ENCODE measurements at places on chromosomes 2 and 18.

- no peak for DNase-seq
Measured at GRCh38 chr18:62030091-62030985, 137.5 kb upstream of the RNF152 start.

- DNase-seq = no peak
Measured at GRCh38 chr18:58338141-58338540, 290.8 kb downstream of the ALPK2 start.

DNA sequence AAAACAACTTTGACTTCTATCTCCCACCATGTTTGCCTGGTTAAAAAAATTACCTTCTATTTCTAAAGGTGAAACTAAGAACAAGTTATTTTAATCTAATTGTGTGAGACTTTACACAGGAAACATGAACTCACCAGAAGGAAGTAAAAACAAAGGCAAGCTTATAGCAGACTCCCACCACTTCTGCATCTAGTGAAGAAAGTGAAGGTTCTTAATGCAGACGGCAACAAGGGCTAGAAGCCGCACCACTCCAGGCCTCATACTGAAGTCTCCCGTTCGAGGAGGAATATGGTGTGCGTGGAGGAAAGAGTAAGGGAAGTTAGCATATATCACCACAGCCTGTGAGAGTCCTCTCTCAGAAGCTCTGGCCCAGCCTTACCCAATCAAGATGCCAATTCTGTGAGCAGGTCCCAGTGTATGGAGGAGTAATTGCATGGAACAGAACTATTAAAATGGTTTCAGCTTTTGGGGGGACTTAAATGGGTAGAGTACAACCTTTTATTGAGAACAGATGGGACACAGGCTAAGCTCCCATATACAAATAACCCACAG is 958.7 kb downstream of the BCL11A start:
- no peak for DNase-seq

DNA sequence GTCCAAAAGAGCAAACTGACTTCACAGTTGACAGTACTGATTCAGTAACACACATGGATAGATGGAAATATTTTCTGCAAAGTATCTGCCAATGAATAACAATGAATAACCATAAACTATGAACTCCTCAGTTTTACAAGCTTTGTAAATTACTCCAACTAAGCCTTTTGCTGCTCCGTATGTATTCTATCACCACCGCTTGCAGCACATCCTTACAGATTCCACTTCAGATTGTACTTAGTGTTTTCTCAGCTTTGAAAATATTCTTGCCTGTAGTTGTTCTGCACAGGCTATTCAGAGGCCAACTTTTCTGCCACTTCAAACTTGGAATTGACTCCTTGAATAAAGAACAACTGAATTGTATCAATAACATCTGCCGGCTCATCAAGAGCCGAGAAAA is 36.2 kb downstream of the TLK1 start:
- DNase-seq = no peak

DNA sequence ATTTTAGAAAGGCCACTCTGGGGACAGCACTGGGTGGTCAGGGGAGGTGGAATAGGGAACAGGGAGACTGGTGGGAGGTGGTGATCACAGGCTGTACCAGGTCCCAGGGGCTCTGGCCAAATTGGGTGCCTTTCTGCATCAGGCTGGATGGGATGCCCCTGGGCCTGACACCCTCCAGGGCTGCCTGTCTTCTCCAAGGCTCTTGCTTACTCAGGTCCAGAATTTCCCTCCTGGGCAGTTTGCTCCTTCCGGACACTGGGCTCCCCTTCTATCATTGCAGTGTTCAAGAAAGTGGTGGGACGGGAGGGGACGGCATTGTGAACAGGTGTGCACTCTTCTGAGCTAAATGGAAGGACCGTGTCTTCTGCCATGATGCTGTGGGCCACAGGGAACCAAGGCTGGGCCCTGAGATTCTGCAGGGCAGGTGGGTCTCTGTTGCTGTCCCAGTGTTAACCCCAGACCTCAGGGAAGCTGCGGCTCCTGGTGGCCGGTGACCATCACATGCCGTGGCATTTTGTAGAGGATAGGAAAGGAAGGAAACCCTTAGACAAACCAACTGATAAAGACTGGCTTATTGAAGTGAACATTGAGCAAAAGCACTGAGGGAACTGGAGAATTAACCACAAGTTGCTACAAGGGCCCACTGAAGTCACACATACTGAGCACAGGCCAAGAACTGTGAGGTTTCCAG is 93.7 kb upstream of the HS6ST1 start:
- DNase-seq = no peak

DNA sequence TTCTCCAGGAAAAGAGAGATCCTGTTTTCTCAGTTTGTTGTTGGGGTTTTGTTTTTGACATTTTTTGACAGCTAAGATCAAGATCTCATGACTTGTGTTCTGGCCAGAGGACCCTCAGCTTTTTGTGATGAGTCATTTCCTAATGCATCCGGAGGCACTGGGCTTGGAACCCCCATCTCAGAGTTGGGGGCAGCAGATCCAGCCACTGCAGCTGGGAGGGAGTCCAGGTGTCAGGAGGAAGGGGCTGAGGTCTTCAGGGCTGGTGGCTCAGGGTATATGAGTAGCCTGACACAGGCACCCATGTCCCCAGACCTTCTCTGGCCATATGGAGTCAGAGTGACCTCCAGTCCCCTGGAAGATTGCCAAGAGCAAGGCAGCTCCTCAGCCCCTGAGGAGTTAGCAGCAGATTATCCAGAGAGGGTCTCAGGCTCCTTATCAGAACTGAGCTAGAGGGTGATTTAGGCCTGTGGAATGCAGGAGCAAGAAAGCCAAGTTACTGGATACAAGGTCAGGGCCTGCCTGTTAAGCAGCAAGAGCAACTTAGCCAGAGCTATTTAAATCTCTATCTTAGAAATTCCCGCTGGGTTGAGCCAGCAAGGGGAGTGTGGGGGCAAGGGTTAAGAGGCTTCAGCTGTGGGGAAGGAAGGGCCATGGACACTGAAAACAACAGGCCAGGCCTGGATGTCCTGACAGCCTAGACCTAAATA is 62.4 kb downstream of the TANC1 start:
- DNase-seq = no peak

DNA sequence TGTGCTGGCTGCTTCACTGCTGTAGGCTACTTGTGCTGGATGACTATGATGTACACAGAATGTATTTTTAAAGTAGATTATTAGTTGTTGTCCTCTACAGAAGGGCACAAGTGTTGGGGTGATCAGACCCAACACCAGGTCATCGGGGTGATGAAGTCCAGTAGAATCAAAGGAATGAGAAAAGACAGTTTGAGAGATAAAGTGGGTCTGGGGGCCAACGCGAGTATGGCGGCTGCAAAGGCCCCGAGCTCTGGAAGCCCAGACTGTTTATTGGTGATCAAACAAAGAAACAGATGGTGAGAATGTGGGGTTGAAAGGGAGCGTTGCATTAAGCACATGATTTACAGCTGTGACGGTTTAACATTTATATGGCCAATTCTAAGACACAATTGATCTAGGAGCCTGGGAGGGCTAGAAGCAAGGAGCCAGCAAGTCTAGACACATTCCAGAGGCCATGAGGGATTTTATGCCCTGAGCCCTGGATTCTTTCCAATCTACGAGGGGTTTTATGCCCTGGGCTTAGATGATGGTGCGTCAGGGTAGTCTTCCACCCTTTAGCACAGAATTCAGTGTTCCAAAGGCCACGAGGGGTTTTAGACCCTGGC is 153.5 kb downstream of the AGPS start:
- no peak for DNase-seq

GRCh38 chr2:198127627-198128026 is 323.2 kb downstream of the PLCL1 start:
- DNase-seq = peak; percentile 64

- no peak for DNase-seq
Measured at GRCh38 chr18:26818461-26818860, 47.0 kb downstream of the AQP4 start.

All from stimulated activated CD4-positive, alpha-beta T cell treated with anti-CD3 and anti-CD28 coated beads, Interleukin-15, amount 100 ng/mL, for 24 hours (primary cell).